SK-N-DZ (cell line): ENCODE measurements at places on chromosomes 16 and 17.

DNA sequence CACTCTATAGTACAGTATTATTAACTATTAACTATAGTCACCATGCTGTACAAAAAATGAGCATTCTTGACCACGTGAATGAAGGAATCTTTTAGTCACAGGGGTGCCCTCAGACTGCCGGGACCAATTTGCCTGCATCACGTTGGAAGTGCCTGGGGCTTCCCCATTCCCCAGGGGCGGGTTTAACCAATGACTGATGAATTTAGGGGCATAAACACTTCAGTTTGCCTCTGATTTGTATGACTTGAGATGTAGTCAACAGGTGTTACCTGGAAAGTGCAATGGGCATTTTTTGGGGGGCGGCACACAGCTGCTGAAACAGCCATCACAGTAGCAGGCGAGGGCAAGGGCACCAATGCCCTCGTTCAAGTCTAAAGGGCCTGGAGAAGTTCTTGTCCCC lies 8.7 kb upstream of the PYY start:
- no peak for DNase-seq

- no peak for DNase-seq
Observed at GRCh38 chr17:68057531-68057952, 22.0 kb downstream of the KPNA2 start.

- DNase-seq = no peak
Observed at GRCh38 chr16:80028581-80029380, 428.2 kb upstream of the MAF start.

DNA sequence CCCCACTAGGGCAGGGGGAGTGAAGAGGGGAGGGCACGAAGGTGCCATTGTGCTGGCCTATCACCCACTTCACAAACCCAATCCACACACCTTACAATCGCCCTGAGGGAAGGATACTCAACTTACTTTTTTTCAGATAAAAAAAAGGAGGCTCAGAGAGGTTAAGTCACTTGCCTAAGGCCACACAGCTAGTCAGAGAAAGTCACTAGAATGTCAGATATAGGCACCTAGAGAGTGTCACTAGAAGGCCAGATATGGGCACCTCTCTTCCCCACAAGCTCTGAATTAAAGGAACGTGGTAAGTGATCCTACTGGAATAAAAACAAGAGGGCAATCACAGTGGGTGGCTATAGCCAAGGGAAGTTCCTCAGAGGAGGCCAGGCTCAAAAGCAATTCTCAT lies 204.5 kb upstream of the ASIC2 start:
- DNase-seq = no peak

- no peak for DNase-seq
Observed at GRCh38 chr16:725463-726187, 618 bp downstream of the CCDC78 start.

DNA sequence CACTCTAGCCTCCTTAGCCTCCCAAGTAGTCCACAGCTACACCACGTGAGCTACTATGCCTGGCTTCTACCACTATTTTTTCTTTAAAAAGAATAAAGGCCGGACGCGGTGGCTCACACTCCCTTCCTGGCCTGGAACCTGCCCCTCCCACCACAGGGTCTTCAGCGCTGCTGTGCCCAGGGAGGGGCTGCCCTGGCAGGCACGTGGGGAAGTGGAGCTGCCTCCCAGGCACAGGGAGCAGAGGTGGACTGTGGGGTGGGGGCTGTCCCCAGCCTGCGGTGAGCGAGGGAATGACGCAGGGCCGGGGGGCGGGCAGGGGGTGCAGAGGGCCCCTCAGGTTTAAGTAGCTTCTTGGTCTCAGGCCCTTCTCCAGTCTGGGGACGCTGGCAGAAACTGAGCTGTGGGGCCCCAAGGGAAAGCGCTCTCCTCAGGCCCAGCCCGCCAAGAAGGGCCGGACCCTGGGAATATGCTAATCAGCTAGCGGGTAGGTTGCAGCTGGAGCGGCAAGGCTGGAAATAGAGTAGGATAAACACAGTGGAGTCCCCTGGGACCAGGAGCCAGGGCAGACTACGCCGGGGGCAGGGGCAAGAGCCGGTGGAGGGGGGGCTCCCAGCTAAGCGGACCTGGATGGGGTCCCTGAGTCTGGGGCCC lies 46.8 kb downstream of the TIMM22 start:
- DNase-seq = peak; percentile 79

GRCh38 chr17:31552568-31552967 lies 161.1 kb downstream of the RAB11FIP4 start:
- DNase-seq = no peak

- DNase-seq = no peak
Observed at GRCh38 chr16:83992624-83993023, 24.6 kb downstream of the NECAB2 start.

- no peak for DNase-seq
Observed at GRCh38 chr16:2991566-2992261, 11.5 kb upstream of the PKMYT1 start.

DNA sequence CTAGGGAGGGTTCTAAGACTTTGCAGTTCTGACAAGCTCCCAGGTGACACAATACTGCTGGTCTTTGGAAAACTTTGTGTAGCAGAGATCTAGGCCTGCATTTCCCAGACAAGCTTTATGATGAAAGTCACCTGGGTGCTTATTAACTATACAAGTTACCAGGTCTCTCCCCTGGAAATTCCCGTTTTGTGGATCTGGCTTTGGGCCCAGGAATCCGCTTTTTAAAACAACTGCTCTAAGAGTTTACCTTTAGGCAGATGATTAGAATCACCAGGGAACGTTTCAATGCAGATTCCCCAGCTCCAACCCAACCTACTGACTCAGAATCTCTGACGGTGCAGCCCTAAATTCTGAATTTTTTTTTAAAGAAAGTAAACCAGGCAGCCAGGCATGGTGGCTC lies 36.3 kb downstream of the MYH3 start:
- DNase-seq = no peak

- no peak for DNase-seq
Observed at GRCh38 chr17:66841328-66841727, 6.4 kb downstream of the CACNG5 start.
